ENCODE measurements at places on chromosomes 5 and 9.

GRCh38 chr9:135604437-135605237 is 34.7 kb downstream of the GLT6D1 start:
- DNase-seq = no peak

GRCh38 chr5:168712280-168712924 is 133.2 kb upstream of the PANK3 start:
- no peak for DNase-seq

- DNase-seq = no peak
Measured at GRCh38 chr5:131992370-131992769, 19.1 kb downstream of the ACSL6 start.

DNA sequence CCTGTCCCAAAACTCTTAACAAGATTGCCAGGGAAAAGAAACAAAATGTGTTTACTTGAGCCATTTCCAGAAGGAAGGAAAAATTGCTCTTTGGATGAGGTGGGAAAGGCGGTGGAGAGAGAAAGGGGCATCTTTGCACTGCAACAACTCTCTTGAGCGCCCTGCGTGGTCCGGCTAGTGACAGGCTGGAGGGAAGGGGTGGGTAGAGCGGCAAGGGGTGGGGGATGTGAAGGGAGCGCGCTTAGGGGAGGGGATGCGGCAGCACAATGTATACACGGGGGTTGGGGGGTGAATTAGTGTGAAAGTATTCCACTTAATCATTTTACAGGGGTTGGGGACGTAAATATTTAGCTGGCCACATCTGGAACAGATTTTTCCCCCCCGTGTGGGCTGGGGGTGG is 1.3 kb downstream of the FGF10 start:
- DNase-seq = no peak

GRCh38 chr9:127915801-127916719 is 781 bp downstream of the ST6GALNAC4 start:
- no peak for DNase-seq

- no peak for DNase-seq
Measured at GRCh38 chr5:89967771-89968444, 441.6 kb downstream of the CETN3 start.

- DNase-seq = no peak
Measured at GRCh38 chr9:81574405-81574804, 114.9 kb downstream of the TLE1 start.

GRCh38 chr5:99765011-99765410 is 770.2 kb upstream of the FAM174A start:
- DNase-seq = no peak

GRCh38 chr5:1121044-1121443 is 9.2 kb upstream of the SLC12A7 start:
- no peak for DNase-seq

DNA sequence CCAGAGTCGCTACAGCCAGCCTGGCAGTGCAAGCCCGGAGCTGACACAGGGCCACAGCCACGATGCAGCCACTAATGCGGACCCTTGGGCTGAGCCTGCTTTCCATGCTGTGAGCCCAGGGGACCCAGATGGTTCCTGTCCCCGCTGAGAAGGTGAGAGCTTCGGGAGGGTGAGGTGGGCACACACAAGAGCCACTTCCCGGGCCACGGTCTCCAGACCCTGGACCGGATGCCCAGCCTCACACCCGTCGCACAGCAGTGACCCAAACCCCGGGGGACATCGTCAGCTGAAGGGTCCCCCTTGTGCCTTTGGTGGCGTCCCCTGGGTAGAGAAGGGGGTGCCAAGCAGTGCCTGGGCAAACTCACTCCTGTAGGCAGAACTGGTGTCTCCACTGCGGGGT is 13.4 kb downstream of the PAEP start:
- no peak for DNase-seq

DNA sequence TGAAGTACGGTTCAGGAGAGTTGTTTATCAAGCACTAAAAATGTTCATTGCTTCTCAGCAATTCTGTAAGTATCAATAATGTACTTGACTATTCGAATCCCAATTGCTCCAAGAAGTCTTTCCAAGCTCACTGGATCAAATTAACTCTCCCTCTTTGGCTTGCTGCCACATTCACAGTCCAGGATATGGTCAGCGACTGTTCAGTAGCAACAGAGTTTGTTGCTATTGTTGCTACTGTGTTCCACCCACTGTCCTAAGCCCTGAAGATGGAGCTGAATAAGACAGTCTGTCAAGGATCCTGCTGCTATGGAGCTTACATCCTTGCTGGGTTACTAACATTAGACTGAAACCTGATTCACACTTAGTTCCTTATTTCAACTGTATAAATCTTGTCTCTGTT is 110.8 kb downstream of the FGF10 start:
- DNase-seq = no peak

DNA sequence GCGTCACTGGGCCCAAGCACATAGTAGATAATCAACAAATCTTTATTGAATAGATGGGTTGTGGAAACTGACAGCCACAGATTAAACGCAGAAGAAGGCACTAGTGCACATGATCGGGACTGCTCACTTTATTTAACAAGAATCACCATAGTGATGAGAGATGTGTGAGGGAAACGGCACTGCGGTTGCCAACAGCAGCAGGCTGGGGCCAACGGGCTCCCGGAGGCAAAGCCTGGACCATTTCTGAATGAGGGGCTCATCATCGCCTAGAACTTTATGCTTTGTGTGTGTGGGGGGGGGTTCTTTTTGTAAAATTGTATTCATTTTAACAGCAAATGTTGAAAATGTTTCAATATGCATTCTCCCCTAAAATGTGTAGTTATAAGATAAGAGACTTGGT is 61.9 kb upstream of the RUFY1 start:
- no peak for DNase-seq

GRCh38 chr5:63794296-63794695 is 167.9 kb downstream of the HTR1A start:
- DNase-seq = no peak

GRCh38 chr5:132203916-132204315 is 23.7 kb downstream of the P4HA2 start:
- DNase-seq = no peak

GRCh38 chr5:8600843-8601242 is 731.9 kb downstream of the MTRR start:
- no peak for DNase-seq

Data from activated CD8-positive, alpha-beta memory T cell treated with anti-CD3 and anti-CD28 coated beads for 4 hours (primary cell).